Inflammatory macrophage treated with lipopolysaccharide for 1 hour (primary cell): ENCODE measurements at places on chromosomes 1 and 21.
A peak's percentile ranks its signal among the peaks of the same experiment; 100 is the strongest.

GRCh38 chr1:23555270-23555985, 3.9 kb downstream of the ID3 start:
- DNase-seq: no peak

- no peak for DNase-seq
These were observed 22.6 kb downstream of the RPRD2 start for GRCh38 chr1:150386592-150386991.

DNA sequence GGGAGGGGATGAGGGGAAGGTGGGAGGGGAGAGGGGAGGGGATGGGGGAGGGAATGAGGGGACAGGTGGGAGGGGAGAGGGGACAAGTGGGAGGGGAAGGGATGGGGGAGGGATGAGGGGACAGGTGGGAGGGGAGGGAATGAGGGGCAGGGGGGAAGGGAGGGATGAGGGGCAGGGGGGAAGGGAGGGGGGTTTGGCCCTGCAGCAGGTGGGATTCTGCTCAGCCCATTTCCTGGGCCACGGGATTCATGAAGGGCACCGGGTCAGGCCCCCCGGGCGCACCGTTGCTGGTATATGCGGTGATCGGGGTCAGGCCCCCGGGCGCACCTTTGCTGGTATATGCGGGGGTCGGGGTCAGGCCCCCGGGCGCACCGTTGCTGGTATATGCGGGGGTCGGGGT, 15.1 kb upstream of the SAMD11 start:
- DNase-seq: no peak

GRCh38 chr1:247639381-247639981, 34.1 kb downstream of the OR2G3 start:
- peak; percentile 29 for DNase-seq

DNA sequence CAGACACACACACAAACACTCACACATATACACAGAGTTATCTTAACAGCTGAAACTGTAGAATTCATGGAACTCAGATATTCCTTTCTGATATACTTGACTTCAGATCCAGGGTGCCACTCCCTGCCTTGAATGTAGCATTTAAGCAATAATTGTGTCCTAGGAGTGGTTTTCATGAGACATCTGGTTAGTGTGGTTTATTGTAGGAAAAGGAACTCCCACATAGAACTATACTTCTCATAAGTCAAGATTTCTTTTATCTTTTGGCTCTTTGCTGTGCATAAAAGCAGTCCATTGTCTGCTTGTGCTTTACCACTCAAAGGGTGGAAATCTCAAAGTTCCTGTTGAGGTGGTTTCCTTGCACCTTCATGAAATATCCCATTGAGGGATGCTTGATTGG, 272.6 kb upstream of the SGIP1 start:
- DNase-seq: peak; percentile 57

DNA sequence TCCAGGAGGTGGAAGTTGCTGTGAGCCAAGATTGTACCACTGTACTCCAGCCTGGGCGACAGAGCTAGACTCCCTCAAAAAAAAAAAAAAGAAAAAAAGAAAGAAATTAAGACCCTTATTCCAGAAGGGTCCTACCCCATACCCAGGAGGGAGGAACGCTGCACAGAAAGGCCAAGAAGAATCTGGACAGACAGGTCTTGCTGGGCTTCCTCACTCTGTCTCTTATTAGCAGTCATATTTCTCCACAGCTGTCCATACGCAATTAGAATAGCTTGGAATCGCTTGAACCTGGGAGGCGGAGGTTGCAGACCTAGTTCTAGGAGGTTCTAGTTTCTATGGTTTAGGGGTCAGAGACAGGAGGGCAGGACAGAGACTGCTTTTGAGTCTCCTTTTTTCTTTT, 3.2 kb upstream of the PAQR7 start:
- DNase-seq: no peak

GRCh38 chr21:28799926-28800325, 192.8 kb downstream of the LTN1 start:
- DNase-seq: no peak

- no peak for DNase-seq
These were observed 26.5 kb upstream of the SLC35A3 start for GRCh38 chr1:99943223-99943794.

- DNase-seq: no peak
These were observed 478 bp downstream of the RIT1 start for GRCh38 chr1:155910621-155911121.

GRCh38 chr1:40439247-40439646, 11.0 kb upstream of the ZFP69B start:
- no peak for DNase-seq
